IMR-90 (cell line): ENCODE measurements at places on chromosomes 1 and 21. TPM values are rescaled to one million over a fixed set of nuclear protein-coding genes. Genes with fewer than 3 reads are reported as not detected.

DNA sequence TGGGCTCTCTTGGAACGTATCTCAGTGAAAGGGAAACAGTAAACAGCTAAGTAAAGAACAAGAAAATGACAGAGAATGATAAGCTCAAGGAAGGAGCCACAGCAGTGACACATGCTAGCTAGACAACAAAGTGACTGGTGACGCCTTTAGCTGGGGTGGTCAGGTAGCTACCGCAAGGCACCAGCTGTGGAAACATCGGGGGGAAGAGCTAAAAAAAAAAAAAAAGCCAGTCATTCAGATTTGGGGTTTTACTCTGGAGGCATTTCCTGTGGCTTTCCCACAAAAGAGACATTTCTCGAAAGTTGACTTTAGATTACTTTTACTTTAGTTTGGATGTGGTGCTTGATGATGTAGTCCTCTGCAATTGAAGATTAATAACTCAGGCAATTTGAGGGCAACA is 2.1 kb downstream of the FHAD1 start:
- peak; percentile 4 for DNase-seq

DNA sequence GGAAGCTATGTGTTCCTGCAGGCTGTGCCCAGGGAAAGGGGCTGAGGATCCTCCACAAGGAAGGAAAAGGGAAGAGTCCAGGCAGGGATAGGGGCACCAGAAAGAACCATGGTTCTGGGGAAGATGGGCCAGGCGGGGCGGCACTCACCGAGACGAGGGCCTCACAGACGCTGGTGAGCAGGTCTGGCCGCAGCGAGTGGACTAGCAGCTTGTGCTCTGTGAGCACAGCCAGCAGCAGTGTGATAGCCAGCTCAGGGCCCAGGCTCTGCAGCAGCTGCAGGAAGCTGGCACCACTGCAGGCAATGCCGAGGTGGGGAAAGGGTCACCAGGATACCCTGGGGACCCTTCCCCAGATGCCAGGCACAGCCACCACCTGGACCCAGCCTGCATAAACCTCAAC is 5.8 kb downstream of the DENND4B start:
- DNase-seq: no peak

GRCh38 chr21:26877018-26877417 is 31.8 kb upstream of the ADAMTS1 start:
- DNase-seq: no peak

- peak; percentile 83 for DNase-seq
These were observed 165.9 kb downstream of the ADGRL4 start for GRCh38 chr1:78840453-78841271.

- no peak for DNase-seq
These were observed 492.9 kb downstream of the SIPA1L2 start for GRCh38 chr1:232137066-232137465.

GRCh38 chr1:22702296-22703085 is 8.1 kb upstream of the EPHB2 start:
- peak; percentile 13 for DNase-seq

DNA sequence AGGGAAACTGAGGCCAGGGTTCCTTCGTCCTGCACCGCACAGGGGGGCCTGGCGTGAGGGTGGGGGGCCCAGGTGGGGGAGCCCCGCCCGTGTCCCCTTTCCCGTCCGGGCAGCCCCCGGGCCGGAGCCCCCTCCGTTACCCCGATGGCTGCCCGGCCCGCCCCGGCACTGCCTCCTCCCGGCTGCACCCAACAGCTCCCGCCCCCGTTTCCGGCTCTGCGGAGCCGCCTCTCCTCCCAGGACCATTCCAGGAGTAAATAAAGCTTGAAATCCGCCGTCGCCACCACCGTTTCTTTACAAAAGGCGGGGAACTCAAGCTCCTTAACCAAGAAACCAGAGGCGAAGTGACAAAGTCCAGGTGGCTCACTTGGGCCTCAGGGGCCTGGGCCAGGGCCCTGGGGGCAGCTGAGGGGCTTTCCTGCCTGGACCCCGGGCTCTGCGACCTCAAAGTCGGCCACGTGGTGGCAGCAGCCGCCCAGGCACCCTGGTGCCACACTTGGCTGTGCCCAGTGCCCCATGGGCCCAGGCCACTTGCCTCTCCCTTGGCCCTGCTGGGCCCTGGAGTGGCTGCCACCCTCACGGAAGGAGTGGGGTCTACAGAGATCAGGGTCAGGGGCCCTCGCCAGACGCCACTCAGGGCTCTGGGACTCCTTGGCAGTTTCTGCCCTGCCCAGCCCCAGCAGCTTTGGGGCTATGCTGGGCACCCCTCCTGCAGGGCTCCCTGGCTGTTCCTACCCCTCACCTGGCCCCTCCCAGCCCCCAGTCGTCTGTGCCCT is 514 bp upstream of the FAAP20 start:
- peak; percentile 77 for DNase-seq

GRCh38 chr1:27726173-27727044 is 648 bp downstream of the FAM76A start:
- peak; percentile 20 for DNase-seq

GRCh38 chr1:5707566-5708345 is 284.5 kb downstream of the NPHP4 start:
- DNase-seq: no peak

GRCh38 chr1:107593501-107594209 is 371.3 kb downstream of the VAV3 start:
- DNase-seq: no peak

DNA sequence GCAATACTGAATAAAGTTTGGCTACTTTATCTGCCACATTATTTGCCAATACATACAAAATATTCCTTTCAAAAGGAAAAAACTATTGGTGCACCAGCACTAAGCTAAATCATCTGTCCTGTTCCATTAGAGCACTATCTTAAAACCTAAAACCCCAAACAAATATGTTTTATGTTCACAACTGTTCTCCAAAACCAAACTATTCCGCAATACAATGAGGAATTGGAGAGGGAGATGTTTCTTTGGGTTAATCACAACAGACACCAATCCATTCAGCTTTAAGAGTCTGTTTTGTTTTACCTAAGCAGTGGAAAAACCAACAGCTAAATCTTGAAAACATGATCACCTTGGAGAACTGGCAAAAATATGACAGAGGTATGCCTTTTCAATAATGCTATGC is 85.1 kb downstream of the ZNF644 start:
- DNase-seq: no peak

DNA sequence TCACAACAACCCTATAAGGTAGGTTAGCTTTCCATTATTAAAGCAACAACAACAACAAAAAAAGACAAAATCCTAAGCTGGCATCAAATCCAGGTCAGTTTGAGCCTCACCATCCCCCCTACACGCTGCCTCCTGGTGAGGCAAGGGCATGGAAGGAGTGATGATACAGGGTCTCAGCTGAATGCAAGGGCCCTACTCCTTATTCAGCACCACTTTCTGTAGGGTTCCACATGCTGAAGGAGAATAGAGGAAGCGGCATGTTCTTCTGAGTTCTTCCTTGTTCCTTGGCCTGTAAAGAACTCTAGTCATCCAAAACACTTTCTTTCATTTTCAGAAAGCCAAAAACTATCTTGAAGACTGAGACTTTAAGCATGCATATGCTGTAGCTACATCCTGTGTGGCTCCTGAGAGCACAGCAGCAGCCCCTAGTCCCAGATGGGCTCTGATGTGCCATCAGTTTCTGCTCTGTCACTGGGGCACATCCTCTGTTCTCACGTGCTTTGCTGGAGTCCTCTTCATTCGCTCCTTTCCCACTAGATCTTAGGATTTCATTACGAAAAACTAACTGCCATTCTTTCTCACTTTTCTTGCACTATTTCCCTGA is 6.2 kb downstream of the ILDR2 start:
- no peak for DNase-seq

DNA sequence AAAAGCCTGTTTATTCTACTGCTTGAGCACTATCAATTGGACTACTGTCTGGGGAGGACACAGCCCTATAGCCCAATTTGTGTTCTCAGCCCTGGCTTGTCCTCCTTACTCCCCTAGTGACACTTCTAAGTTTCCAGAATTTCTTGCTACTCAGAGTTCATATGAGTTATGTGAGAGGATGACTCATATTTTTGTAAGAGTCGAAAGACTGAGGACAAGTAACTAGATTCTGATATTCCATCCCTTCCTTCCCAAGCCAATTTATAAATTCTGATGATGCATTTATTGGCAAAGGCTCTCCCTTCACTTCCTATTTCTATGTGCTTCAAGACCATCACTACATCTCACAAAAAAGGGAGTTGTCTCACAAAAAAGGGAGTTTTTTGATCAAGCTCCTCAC is 422.2 kb upstream of the DEPDC1 start:
- no peak for DNase-seq

DNA sequence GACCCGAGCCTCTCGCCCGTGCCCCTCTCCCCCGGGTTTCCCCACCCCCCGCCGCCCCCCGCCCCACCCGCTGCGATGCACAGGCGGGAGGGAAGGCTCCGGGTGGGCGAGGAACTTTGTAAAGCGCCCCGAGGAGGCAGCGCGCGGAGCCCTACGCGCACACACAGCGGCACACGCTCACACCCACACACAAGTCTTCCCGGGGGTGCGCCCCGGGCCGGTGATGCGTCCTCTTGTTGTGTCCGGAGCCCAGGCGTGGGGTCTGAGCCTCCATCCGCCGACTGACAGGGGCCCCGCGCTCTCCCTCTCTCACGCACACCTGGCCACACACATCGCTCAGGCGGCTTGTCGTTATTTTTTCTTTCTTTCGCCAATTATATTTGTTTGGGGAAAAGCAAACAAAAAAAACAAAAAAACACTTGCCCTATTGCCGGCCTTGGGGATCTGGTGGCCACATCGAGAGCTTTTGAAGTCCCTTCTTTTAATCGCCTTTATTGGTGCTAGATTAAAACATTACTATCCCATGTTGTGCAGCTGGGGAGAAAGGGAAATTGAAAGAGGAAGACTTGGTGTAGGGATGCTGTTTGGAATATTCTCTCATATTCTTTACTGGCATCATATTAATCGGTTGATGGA is 770 bp downstream of the NTNG1 start:
- no peak for DNase-seq

DNA sequence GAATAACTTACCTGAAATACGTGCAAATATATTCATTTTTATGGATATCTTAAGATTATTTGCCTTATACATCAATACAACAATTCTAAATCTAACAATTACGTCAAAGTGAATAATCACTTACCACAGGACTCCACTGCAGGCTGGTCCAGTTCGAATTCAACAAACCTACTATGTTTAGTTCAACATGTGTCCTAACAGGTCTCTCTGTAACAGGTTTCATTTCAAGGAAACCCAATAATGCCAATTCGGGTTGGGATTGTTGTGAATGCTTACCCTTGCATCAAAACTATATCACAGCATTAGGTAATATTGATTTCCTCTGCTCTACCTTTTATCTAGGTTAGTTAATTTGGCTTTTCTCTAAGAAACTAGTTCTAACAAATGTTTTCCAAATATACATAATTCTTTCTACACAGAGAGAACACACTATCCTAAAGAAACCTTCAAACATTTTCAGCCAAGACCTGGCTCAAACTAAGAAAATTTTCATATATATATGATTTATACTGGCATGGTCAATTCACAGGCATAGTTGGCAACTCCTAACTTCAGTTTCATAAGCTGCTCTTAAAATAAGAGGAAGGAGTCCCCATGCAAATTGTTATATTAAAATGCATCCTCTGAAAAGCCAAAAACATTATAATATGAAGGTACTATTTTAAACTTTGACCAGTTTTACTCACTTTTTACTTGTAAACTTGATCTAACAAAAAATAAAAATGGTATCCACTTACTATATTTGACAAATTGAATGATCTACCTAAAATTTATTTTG is 4.5 kb downstream of the IVNS1ABP start:
- no peak for DNase-seq

- no peak for DNase-seq
These were observed 1628.9 kb upstream of the PRMT6 start for GRCh38 chr1:105427543-105427942.

DNA sequence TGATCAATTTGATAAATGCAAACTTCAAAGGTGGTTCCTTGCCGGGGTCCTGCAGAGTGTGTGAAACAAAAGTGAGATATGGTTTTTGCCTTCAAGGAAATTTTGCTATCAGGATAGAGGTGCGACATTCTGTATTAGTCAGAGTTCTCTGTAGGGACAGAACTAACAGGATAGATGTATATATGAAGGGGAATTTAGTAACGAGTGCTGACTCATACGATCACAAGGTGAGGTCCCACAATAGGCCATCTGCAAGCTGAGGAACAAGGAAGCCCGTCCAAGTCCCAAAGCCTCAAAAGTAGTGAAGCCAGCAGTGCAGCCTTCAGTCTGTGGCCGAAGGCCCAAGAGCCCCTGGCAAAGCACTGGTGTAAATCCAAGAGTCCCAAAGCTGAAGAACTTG is 157.0 kb downstream of the RYR2 start:
- DNase-seq: no peak

- no peak for DNase-seq
These were observed 289.1 kb upstream of the PLD5 start for GRCh38 chr1:242813490-242814091.

DNA sequence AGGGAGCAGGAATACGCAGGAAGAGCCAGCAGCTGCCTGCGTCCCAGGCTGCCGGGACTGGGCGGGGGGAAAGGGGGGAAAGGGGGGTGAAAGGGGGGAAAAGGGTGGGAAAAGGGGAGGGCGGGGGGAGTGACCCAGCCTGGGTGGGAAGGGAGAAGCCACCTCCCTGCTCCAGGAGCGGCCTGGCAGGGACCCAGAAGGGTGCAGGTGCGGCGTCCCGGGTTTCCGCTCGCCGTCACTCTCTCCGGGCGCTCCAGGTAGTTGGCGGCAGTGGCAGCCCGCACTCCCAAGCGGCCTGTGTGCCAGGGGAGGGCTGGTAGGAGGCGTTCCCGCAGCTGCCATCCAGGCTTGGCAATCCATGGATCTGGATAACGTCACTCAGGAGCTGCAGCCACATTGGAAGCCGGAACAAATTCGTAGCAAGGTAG is 141.0 kb upstream of the NGF start:
- DNase-seq: no peak

- no peak for DNase-seq
These were observed 36.8 kb downstream of the KCNAB2 start for GRCh38 chr1:6082430-6082971.

- no peak for DNase-seq
These were observed 4.5 kb downstream of the PRDM15 start for GRCh38 chr21:41874611-41875010.

DNA sequence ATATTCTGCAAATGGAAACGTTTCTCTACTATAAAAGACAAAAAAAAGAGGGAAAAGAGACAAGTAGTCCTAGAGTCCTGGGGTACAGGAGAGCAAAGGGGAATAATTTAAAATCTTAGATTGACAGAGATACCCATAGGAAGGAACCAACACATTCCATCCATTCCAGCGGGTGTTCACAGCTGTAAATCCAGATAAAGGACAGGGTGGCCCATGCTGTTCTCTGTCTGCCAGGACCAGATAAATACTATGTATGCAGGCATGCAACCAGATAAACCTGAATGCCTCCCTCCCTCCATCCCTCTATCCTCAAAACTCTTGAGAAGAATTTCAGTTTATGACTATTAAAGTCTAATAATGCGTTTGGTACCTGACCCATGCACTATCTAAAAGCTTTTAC is 131.8 kb downstream of the PTPN14 start:
- DNase-seq: no peak

The ARHGAP29 gene
- 30.3 and 45.3 TPM in 2 replicates for total RNA-seq

The PAQR6 gene
- total RNA-seq: under 0.01 TPM in 1 of 2 replicates, not detected in the other

The PTP4A2 gene
- 328 and 537 TPM in 2 replicates for total RNA-seq

The NES gene
- 40.1 and 46.1 TPM in 2 replicates for total RNA-seq

The HMCN1 gene
- 7.8 and 11.7 TPM in 2 replicates for total RNA-seq

The GJA4 gene
- not detected in 2 replicates for total RNA-seq

The AGMAT gene
- 0.18 and 0.28 TPM in 2 replicates for total RNA-seq

The CDCA8 gene
- total RNA-seq: 5.9 and 6.1 TPM in 2 replicates

The TNFRSF1B gene
- 4.3 and 5.0 TPM in 2 replicates for total RNA-seq

The B3GALT2 gene
- total RNA-seq: 4.5 and 5.8 TPM in 2 replicates
